ENCODE measurements at places on chromosomes 12 and 14.

GRCh38 chr12:11164384-11164783, 6.6 kb upstream of the SMIM10L1 start:
- DNase-seq, result no peak

DNA sequence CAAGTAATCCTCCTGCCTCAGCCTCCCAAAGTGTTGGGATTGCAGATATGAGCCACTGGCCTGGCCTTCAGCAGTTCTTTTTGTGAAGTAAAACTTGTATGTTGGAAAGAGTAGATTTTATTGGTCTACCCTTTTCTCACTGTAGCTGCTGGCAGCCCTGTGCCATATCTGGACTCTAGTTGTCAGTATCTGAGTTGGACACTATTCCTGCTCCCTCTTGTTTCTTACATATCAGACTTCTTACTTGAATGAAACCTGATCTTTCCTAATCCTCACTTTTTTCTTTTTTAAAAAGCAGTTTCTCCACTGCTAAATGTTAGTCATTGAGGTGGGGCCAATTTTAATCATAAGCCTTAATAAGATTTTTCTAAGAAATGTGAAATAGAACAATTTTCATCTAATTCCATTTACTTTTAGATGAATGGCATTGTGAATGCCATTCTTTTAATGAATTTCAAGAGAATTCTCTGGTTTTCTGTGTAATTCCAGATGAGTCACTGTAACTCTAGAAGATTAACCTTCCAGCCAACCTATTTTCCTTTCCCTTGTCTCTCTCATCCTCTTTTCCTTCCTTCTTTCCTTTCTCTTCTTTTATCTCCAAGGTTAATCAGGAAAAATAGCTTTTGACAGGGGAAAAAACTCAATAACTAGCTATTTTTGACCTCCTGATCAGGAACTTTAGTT, 88.7 kb downstream of the APAF1 start:
- DNase-seq, result no peak

GRCh38 chr14:68981139-68981538, 2.0 kb upstream of the ACTN1 start:
- no peak for DNase-seq

DNA sequence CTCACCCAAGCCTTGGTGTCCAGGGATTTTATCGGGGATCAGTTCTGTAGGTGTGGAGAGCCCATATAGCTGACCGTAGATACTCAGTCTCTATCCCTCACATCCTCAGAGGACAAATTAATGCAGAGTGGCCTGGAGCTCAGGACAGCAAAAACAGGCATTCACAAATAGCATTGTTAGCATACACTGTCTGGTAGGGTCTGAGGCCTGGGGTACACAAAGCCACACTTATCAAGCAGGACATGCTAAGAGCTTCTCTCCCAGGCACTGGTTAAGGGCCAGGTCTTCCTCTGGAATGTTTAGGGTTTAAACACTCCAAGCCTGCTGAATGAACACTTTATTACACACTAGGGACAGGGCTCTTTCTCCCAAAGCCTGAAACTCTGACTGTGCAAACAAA, 253.2 kb downstream of the NEDD1 start:
- DNase-seq, result no peak

GRCh38 chr14:34935488-34935887, 47.3 kb upstream of the SRP54 start:
- no peak for DNase-seq

GRCh38 chr12:122130150-122130549, 43.9 kb downstream of the IL31 start:
- DNase-seq, result no peak

DNA sequence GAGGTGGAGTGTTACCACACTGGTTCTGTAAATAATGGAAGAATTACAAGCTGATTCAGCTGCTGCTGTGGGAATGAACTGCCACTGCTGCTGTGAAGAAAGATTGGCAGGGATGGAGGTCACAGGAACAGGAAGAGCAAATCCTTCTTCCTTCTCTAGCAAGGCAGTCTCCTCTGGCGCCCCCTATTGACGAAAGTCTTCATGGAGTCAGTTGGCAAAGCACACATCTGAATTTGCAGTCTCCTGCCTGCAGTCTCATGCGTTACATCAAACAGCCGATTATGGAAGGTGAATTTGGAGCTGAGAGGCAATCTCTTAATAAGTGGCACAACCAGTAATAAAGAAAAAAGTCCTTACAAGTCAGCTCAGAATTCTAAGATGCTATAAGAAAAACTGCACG, 106.0 kb upstream of the TMTC1 start:
- no peak for DNase-seq

- no peak for DNase-seq
Observed at GRCh38 chr12:3055704-3056467, 21.3 kb upstream of the TSPAN9 start.

DNA sequence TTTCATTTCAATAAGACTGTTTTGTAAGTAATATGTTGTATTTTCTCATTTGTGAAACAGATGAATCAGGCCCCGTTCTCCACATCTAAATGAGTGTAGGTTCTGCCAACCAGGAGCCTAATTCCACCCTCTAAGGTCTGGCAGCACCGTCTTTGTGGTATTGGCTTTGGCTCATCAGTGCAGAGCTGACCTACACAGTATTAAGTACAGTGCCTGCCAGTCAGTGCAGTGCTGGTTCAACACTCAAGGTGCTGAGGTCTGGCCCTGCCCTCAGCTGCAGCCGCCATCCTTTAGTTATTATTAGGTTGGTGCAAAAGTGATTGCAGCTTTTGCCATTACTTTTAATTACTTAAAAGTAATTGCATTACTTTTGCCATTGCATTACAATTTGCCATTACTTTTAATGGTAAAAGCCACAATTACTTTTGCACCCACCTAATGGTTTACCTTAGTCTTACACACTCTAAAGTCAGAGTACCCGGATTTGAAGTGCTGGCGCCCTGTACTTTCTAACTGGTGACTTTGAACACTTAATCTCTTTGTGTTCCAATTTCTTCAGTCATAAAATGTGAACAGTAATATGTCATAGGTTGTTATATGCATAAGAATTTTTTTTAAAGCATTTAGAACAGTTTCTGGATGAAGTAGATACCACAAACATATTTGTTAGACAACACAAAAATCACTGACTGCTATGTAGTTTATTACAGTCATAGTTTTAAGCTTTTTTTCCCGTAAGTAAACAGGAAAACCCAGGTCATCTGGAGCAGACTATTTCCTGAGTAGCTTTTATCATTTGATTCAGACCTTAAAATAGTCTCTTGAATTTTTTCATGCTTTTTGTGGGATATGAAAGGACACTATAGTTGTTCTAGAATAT, 99.5 kb downstream of the SYNE2 start:
- DNase-seq, result no peak

DNA sequence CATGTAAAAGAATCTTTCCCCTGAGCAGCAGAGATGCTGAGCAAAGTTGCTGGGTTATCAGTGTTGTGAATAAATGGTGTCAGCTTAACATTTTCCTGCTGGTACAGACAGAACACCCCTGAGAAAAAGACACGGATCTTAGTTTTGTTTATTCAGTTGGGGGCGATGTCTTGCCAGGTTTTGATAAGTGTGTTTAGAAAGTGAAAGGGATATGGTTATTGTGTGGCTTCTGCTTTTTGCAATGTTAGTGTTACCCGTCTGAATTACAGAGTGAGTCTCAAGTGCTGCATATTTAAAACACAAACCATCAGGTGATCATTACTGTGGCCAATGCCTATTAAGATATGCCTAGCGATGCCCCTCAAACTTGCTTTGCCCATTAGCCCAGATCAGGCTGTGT, 864.6 kb upstream of the SEL1L start:
- no peak for DNase-seq

DNA sequence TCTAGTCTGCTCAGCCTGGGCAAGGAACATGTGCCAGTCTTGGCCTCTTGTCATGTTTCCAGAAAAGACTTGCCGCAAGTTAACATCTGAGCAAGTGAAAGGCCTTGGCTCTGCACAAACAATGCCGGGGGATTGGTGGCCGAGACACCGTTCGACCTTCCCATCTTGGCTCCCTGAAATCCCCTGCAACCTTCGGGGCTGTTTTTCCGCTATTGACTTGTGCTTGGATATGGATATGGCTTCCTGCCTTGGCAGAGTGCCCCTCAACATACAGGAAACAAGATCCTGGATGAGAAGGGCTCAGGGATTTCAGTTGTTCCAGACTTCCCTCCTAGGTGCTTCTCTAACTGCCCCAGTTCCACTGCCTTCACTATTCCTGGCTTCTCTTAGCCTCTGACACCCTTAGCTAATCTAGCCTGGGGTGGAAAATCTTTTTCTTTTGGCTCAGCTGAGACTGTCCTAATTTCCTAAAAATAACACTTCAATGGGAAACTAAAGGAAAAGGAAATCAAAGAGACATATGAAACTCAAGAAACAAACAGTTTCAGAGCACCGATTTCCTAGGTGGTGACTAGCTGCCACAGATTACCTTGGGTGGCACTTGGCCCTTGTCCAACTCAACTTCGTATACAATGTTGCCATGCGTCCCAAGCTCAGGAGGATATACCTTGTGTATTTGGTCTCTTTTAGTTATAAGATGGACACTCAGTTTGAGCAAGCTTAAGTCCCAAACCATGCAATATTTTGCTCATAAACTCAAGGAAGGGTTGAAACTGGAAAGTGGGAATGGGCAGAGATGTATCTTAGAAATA, 33.9 kb downstream of the RDH12 start:
- no peak for DNase-seq

DNA sequence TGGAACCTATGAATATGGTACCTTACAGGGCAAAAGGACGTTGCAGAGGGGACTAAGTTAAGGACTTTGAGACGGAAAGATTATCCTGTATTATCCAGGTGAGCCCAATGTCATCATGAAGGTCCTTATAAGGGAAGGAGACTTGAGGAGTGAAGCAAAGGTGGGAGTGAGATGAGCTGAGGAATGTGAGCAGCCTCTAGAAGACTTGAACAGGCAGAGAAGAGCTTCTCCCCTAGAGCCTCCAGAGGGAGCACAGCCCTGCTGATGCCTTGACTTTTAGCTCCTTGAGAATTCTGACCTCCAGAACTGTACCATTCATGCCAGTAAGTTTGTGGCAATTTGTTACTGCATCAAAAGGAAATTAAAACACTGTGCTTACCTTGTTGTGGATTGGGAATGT, 41.8 kb upstream of the DCD start:
- no peak for DNase-seq

- no peak for DNase-seq
Observed at GRCh38 chr12:131101703-131102492, 148.2 kb downstream of the ADGRD1 start.

GRCh38 chr12:29546000-29546399, 48.5 kb upstream of the OVCH1 start:
- no peak for DNase-seq

GRCh38 chr12:51013441-51013840, 12.7 kb downstream of the SLC11A2 start:
- no peak for DNase-seq

DNA sequence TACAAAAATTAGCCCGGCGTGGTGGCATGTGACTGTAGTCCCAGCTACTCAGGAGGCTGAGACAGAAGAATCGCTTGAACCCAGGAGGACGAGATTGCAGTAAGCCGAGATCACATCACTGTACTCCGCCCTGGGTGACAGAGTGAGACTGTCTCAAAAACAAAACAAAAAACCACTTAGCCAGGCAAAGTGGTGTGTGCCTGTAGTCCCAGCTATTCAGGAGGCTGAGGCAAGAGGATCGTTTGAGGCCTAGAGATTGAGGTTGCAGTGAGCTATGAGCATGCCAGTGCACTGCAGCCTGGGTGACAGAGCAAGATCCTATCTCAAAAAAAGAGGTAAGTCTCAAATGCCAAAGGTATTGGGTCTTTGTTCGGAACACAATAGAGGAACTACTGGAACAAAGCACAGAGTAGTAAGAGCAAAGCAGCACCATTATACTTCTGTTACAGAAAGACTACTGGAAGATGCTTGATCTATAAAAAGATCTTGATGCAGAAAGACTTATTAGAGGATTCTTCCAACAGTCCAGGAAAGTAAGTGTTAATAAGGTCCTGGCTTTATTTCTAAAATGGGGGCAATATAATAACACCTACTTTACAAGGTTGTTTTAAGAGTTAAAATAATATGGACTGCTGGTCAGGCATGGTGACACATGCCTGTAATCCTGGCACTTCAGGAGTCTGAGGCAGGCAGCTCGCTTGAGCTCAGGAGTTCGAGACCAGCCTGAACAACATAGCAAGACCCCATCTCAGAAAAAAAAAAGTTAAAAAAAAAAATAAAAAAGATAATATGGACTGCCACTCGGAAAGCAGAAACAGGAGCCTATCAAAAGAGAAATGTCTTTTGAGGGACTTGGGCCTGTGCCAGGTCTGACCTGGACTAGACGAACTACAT, 29.9 kb downstream of the BTBD7 start:
- no peak for DNase-seq
